ENCODE measurements at places on chromosomes 5 and 9.

DNA sequence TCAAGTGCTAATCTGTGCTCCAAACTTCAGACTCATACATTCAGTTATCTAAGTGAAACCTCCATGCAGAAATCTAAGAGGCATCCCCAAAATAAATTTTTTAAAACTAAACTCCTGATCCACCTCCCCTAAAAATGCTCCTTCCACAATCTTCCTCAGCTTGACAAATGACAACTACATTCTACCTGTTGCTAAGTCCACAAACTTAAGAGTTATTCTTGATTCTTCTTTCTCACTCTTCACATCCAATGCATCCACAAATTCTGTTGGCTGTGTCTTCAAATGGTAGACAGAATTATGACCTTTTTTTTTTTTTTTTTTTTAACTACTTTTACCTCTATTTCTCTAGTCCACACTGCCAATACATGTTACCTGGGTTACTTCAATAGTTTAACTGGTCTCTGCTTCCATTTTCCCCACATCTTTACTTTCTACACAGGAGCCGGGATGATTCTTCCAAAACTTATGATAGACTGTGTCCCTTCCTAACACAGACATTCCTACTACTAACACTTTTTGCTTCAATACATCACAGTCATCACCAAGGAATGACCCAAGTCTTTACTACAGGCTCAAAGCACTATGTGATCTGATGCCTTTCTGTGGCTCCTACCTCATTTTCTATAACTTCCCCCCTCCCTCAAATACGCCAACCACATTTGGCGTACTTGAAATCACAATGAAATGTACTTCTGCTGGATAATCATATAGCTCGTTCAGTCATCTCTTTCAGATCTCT, 143.6 kb downstream of the PDE4D start:
- DNase-seq = no peak

GRCh38 chr5:135830876-135831275, 3.6 kb upstream of the SLC25A48 start:
- no peak for DNase-seq

DNA sequence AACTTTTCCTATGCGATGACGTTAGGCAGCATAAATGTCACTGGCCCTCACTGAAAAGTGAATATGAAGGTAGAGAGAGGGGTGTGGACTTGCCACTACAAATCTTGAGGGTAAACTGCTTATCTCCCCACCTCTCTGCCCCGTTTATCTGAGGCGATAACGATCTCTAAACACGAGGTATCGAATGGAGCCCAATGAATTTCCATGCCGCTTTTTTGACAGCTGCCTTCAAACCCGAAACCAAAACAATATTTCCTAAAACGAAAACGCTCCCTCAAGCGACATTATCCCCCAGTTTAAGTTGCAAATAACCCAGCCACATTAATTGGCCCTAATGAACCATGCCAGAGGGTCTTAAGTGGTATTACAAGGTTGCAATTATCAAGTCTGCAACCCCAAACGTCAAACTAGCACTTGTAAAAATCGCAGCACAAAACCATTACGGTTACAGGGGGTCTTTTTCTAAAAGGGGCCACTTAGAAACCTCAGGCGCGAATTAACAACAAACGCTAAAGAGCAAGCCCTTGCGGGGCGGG, 1.4 kb downstream of the NR3C1 start:
- no peak for DNase-seq

DNA sequence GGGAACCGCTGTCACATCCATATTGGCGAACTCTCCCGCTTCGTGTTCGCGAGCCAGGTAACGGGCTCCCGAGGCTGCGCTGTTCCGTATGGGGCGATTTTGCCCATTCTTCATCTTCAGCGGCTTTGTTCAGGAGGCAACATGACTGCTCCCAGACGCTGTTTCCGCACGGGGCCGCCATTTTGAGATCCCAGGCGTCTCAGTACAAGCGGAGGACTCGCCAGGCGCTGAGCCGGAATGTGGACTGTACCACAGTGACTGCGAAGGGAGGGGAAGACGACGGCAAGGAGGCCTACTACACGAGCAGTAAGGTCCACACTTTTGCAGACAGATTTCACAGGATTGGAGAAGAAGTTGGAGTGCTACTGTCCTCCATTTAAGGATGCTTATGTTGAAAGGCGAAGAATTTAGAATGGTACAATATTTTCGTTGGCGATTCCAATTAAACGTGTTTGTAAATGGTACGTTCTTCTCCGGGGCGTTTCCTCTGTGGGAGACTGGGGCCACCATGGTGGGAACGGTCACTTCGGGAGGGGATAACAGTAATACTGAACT, 41.6 kb upstream of the ZNF300 start:
- DNase-seq = no peak

DNA sequence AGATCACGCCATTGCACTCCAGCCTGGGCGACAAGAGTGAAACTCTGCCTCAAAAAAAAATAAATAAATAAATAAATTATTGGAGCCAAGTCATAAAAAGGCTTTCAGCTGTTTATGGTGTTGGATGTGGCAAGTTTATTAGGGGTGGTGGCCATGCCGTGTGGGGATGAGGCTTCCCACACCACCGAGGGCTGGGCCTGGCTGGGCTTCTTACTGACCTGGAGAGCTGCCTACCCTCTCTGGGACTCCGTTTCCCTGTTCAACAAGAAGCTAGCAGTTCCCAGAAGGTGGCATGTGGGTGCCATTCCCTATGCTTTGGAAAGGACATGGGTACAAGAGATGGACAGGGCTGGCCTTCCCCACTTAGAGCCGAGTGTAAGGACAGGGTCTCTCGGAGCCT, 22.6 kb downstream of the GPRIN1 start:
- no peak for DNase-seq

GRCh38 chr9:124549016-124549415, 41.8 kb upstream of the NR5A1 start:
- no peak for DNase-seq

DNA sequence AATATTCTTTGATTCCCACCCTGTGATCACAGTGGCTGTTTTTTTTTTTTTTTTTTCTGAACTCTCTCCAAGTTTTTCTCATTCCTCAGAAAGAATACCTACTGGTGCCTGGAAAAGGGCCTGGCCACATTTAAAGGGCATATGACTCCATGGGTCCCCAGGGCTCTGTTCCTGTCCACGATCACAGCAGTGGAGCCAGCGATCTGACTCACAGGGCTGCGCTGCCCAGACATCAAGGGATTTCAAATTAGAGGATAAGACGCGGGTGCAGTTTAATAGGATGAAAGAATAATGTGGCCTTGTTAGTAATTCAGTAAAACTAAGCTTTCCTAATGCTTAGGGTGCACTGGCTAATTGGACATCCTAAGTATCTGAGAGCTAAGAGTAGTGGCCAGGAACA, 175.1 kb upstream of the MSX2 start:
- DNase-seq = no peak

DNA sequence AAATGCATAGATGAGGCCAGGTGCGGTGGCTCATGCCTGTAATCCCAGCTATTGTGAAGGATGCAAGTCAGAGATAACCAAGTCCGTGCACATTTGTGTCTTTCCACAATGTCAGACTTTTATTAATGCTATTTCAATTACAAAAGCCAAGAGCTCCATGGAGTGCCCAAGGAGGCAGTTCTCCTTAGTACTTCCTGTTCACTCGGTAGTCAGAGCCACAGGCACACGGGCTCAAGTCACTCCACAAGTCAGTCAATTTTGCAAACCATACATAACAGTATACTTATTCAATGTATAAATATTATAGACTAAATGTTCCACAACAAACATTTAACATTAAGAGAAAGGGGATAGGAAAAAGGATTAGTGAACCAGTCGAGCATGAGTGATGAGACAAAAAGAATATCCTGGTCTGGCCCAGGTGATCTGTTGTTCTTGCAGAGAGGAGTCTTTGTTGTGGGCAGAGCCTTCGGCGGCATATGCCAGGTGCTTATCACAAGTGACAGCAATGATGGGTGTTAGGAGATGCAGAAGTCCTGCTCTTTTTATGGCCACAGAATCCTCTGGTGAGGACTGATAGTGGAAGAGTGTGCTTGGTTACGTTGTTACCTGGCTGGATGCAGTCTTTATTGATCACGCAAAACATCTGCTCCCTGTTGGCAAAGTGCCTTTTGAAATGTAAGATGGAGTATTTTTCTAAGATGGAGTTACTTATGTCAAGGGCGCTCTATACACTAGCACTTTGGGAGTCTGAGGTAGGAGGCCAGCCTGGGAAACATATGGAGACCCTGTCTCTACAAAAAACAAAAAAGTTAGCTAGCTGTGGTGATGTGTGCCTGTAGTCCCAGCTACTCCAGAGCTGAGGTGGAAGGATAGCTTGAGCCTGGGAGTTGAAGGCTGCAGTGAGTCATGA, 167.0 kb upstream of the FBXL17 start:
- DNase-seq = no peak

- no peak for DNase-seq
Observed at GRCh38 chr5:132268769-132269551, 11.5 kb downstream of the PDLIM4 start.
